ENCODE measurements at places on chromosomes 6 and 20. TPM values are rescaled to one million over a fixed set of nuclear protein-coding genes. Genes with fewer than 3 reads are reported as not detected.
A peak's percentile ranks its signal among the peaks of the same experiment; 100 is the strongest.

GRCh38 chr20:46237227-46237626 lies 71.1 kb downstream of the CDH22 start:
- H3K4me1 ChIP-seq: no peaks in the 10 kb centered on the region
- H3K27ac ChIP-seq: no peak overlapping the region
- no peaks in the 10 kb centered on the region for H3K27me3 ChIP-seq
- H3K4me3 ChIP-seq: no peak overlapping the region
- no peaks in the 10 kb centered on the region for H3K36me3 ChIP-seq

- H3K4me3 ChIP-seq: no peak overlapping the region
- no peaks in the 10 kb centered on the region for H3K27me3 ChIP-seq
- no peaks in the 10 kb centered on the region for H3K36me3 ChIP-seq
- no peak for DNase-seq
- H3K27ac ChIP-seq: no peak overlapping the region
- H3K4me1 ChIP-seq: peaks cover 6% of the 10 kb centered on the region
These were observed 469.1 kb upstream of the RUNX2 start for GRCh38 chr6:44858998-44859397.

GRCh38 chr6:139029470-139030227 lies 1.1 kb downstream of the ABRACL start:
- H3K4me1 ChIP-seq: peaks cover 11% of the 10 kb centered on the region
- H3K27me3 ChIP-seq: no peaks in the 10 kb centered on the region
- peak overlapping the region; percentile 66 for H3K4me3 ChIP-seq
- DNase-seq: no peak
- H3K36me3 ChIP-seq: no peaks in the 10 kb centered on the region

DNA sequence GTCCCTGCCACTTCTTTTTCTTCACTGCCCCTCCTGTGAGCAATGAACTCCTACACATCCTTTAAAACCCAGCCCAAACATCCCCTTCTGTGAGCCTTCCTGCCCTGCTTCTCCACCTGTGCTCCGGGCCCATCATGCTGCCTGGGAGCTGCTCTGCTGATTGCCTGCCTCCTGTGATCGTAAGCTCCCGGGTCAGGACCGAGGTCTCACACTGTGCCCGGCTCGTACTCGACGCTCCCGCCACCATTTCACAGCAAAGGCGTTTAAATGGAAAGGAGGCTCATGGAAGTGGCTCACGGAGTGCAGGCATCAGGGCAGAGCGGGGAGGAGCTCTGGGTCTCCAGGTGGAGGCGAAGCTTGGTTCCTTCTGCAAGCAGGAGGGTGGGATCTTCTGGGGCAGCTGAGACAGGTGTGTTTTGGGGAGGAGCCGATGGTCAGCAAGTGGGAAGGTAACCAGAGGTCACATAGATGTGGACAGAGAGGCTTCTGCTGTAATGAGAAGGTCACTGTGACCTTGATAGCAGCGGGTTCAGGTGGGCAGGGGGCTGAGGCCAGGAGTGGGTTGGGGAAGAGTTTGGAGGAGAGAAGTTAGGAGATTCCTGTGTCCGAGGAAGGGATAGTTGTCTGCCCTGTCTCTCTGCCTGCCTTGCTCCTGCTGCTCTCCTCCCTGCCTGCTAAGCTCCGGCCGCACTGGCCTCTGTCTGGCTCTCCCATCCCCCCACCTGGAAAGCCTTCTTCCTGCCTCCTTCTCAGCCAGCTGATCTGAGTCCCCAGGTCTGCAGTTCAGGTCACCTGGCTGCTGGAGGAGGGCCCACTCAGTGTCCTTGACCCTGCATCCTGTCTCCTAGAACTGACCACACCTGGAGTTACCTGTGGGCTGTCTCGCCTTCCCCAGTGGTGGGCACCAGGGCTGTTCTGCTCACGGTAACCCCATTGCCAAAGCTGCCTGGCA lies 52.7 kb upstream of the FRMD1 start:
- no peak overlapping the region for H3K27ac ChIP-seq
- H3K4me1 ChIP-seq: peaks cover 11% of the 10 kb centered on the region
- H3K27me3 ChIP-seq: no peaks in the 10 kb centered on the region
- H3K4me3 ChIP-seq: no peak overlapping the region

DNA sequence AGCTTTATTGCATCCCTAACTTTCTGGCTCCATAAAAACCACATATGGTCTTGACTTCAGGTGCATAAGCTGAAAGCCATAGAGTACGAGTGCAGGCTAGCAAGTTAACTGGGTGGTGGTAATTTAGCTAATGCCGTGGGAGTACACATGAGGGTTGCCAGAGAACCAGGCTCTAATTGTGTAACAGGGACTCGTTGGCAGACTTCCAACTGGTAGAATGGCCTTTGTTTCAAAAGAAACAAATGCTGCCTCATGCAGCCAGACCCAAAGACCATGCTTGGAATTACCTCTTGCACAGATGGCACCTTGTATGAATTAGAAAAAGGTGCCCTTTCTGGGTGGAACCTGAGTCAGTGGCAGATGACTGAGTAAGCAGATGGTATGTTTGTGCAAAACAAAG lies 73.2 kb downstream of the LY86 start:
- H3K27ac ChIP-seq: no peak overlapping the region
- DNase-seq: peak; percentile 64
- H3K27me3 ChIP-seq: no peaks in the 10 kb centered on the region
- H3K36me3 ChIP-seq: no peaks in the 10 kb centered on the region
- no peak overlapping the region for H3K4me3 ChIP-seq

DNA sequence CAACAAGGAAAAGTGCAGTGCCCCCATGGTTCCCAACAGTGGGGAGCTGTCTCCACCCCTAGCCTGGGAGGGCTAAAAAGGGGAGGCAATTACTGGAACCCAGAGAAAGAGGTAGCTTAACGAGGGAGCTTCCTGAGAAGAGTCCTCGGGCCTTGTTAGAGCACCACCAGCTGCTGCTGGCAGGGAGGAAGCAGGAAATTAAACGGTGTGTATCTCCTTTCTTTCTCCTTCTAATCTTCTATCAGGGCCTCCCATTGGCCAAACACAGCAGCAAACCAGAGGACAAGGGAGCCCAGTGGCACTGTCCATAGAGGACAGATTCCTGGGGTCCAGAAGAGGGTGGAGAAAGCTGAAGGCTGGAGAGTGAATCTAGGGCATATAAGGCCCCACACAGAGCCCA lies 7.6 kb upstream of the BTN2A2 start:
- H3K36me3 ChIP-seq: peaks cover 5% of the 10 kb centered on the region
- DNase-seq: no peak
- H3K4me3 ChIP-seq: no peak overlapping the region
- H3K4me1 ChIP-seq: no peaks in the 10 kb centered on the region
- H3K27me3 ChIP-seq: no peaks in the 10 kb centered on the region

- no peaks in the 10 kb centered on the region for H3K36me3 ChIP-seq
- no peak overlapping the region for H3K4me3 ChIP-seq
- no peaks in the 10 kb centered on the region for H3K27me3 ChIP-seq
- H3K4me1 ChIP-seq: peaks cover 20% of the 10 kb centered on the region
These were observed 20.8 kb downstream of the PANK2 start for GRCh38 chr20:3909952-3910366.

- no peak overlapping the region for H3K4me3 ChIP-seq
- peak overlapping the region; percentile 36 for H3K27ac ChIP-seq
- peaks cover 61% of the 10 kb centered on the region for H3K4me1 ChIP-seq
These were observed 3.3 kb downstream of the TAB2 start for GRCh38 chr6:149320796-149321195.

Gene PHACTR3
- 8.3 TPM for total RNA-seq

Gene GSTA2
- total RNA-seq: not detected

Gene ZSCAN23
- total RNA-seq: 0.98 TPM

Gene BMP5
- total RNA-seq: not detected

Gene GOPC
- total RNA-seq: 19.9 TPM

Gene C6orf163
- total RNA-seq: 2.0 TPM

Gene B3GAT2
- total RNA-seq: not detected

Measured in vagina (tissue), 2 donors.